ENCODE measurements at places on chromosomes 2 and 18.

- DNase-seq = no peak
Measured at GRCh38 chr2:44922776-44923175, 18.7 kb upstream of the SIX3 start.

- no peak for DNase-seq
Measured at GRCh38 chr2:153455403-153455802, 23.2 kb downstream of the RPRM start.

DNA sequence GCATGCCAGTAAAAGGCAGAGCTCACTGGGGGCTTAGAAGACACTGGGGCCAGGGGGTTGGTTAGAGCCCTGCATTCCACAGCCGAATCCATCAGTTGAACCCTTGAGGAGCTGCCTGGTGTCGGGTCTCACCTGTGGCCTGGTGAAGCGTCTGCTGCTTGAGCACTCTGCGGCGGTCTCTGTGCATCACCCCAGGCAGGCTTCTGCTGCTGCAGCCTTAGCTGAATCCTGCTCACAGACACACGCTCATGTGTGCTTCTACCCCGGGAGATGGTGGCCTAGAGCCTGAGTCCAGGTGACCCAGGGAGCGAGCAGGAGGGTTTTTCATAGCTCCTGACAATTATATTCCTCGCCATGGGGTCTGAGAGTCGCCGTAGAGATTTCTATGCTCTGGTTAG lies 192.1 kb downstream of the MGAT5 start:
- no peak for DNase-seq

DNA sequence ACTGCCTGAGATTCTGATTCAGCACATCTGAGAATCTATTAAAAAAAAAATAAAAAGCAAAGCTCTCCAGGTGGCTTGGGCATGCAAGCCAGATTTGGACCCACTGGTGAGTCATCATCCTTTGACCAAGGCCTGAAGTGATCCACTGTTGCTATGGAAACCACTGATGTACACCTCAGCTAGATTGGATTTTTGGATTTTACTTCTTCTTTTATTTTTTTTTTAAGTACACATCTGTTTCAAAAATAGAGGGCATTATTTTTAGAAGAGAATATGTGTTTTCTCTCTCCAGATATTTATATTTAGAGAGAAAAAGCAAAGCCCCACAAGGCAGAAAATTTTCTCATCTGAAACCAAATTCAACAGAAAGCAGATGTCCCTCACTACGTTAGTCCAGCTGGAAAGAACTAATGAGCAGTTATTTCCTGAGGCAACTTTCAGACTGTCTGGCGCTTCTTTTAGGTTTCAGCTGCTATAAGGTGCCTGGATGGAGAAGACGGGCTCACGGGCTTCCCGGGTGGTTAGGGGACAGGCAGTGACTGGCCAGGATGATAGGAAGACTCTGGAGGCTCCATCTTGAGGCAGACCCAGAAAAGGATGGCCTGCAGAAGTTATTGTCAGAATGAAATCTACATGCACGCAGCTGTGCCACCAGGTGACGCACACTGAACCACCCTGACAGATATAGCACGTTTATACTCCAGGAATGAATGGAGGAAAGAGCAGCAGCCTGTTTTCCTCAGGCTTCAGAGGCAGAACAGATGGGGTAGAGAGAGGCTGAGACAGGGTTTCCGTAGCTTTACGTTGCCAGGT lies 50.5 kb downstream of the MRPL35 start:
- no peak for DNase-seq

Measured in pulmonary artery endothelial cell (primary cell).